Activated effector memory CD4-positive, alpha-beta T cell treated with Interleukin-2 at 50 U/mL for 16 hours (primary cell): ENCODE measurements at places on chromosomes 5 and 9.

DNA sequence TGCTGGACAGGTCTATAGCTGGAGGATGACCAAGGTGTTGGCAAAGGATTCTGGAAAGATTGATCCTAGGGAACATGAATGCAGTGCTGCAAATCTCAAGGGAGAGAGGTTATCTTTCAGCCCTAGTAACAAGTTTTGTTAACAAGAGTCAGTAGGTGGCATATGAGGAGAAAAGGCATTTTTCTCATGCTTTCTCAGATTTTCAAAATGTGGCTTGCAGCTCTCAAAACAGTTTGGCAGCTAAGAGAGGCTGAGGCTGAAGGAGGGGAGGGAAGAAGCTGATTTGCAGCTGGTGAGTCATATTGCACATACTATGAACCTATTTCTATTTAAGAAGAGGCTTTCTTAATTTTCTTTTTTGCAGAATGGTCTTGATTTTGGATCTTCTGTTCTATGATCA is 64.3 kb upstream of the PCA3 start:
- DNase-seq: no peak

DNA sequence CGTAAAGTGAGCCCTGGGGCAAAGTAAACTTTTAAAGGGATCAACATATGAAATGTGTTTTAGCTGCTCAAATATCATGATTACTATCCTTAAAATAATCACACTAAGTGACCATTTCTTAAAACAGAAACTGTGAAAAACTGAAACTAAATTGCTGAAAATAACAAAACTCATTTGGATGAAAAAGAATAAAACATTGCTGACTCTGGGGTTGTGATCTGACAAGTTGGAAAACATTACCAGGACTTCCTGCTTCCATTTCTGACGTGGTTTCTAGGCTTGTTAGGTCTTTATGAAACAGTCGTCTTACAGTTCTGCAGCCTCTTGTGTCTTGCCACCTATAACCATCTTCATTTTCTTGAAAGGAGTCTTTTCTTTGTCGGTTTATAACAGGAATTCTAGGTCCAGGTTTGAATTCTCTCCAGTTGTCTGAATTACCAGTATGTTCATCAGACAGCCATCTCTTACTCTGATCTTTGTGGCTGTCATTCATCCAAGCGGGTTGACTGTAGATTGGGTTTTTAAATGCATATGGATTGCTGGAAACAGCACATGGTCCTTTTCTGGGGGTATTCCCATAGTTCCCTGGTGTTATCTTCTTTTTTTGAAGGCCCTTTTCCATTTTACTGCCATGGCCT is 1.7 kb downstream of the TUT7 start:
- no peak for DNase-seq

DNA sequence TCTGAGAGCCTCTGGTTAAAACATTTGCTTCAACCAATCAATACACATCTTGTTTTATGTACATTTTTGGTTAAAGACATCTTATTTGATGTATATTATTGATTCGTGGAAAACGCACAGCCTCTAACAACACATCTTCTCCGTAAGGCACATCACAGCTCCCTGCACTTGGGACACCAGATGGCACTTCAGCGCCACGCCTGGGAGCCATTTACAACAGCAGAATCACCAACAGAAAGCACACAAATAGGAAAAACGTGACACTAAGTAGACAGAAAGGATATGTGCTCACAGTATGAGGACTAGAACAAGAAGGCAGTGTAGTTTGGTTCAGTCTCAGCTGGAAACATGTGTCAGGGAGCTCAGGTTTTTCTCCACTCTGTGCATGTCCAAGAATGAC is 199.7 kb downstream of the ROR2 start:
- DNase-seq: no peak

- no peak for DNase-seq
Measured at GRCh38 chr9:86668488-86668887, 278.8 kb downstream of the GAS1 start.
